ENCODE measurements at places on chromosomes 12 and 14.

DNA sequence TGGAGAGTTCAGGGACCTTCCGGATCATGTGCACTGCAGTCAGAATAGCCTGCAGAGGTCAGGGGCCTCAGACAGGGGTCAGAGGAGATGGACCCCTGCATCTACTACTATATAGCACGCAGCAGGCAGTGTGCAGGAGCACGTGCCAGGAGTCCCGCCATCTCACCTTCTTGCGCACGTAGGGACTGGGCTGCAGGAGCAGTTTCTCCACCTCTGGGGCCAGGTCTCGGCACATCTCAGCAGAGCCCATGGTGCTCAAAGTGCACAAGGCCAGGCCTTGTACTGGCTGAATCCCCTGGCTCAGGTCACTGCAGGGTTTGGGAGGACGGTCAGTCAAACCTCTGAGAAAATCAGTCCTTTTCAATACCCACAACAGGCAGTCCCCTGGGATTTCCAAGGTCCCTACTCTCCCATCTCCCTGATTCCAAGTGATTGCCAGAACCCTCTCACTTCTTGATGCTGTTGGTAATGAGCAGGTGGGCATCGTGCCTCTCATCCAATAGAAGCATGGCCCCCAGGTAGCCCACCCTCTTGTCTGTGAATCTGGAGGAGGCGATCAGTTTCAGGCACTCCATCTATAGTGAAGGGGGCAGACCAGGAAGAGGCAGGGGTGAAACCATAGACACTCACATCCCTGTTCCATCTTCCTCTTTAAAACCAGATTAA lies 1.3 kb downstream of the AP1G2 start:
- DNase-seq: no peak

- no peak for DNase-seq
These were observed 85.7 kb downstream of the PAPOLA start for GRCh38 chr14:96587823-96588385.

GRCh38 chr12:19138956-19139355 lies 9.4 kb downstream of the PLEKHA5 start:
- no peak for DNase-seq

- DNase-seq: no peak
These were observed 84.6 kb downstream of the SETD3 start for GRCh38 chr14:99395909-99396530.

DNA sequence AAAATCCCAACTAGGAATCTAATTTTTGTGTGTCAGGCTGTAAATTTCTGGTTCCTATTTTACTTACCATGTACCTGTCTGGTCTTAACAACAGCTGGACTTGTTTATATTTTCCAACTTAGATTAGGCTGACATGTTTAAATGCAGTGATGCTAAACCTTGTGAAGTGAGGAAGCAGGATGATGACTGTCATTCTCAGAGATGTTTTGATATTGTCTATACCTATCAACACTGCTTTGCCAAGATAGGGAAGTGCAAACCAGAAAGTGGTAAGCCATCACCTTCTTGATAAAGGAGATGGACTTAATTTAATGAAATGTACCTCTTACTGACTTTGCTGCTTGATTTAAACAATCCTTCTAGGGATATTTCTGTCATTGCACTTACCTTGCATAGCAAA lies 2.1 kb downstream of the BICD1 start:
- DNase-seq: no peak

DNA sequence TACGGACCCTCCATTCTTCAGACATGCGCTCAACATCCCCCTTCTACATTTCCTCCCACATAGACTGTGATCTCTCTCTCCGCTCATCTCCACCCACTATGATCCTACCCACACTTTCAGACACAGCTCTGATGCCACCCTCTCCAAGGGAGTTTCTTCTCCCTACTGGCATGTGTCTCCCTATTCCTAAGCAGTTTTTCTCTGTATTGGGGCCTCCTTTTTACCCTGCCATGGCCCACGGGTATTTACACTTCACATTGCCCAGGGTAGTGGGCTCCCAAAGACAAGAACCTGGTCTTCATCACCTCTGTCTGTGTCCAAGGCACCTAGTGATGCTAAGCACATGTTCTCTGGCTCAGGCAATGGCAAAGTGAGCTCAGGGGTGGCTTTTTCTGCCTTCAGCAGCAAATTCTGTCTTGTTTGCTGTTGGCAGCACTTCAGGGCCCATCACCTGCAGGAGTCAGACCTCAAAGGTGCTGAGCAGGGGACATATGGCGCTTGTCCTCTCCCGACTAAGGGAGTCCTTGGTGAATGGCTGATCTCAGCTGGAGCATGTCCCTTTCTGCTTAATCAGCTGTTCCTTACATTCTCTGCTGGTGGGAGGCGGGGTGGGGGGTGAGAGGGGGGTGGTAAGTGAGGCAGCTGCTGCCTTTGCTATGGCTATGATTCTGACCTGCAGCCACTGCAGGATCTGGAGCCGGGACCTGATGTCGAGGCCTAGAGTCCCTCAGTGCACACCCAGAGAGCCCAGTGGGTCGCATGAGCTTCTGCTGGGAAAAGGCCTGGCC lies 256.8 kb downstream of the PCNX1 start:
- no peak for DNase-seq

- DNase-seq: no peak
These were observed 183.0 kb downstream of the SLC15A5 start for GRCh38 chr12:16094437-16094836.

DNA sequence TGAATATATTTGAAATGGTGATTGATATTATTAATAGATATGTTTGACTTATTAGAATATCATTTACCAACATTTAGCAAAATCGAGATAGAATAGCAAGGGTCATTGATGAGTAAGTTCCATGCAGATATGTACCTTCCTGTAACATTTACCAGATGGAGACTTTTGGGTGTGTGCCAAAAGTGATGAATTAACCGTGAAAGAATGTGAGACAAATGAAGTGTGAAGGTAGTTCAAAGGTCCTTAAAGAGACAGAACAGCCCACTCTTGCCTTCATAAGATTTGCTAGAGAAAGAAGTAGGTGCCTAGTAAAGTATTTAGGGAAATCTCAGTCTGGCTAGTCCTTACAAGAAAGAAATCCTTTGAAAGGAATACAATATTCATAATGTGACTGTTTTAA lies 45.5 kb downstream of the FGD4 start:
- no peak for DNase-seq

GRCh38 chr12:131366261-131366871 lies 344.5 kb upstream of the SFSWAP start:
- no peak for DNase-seq

- DNase-seq: no peak
These were observed 1106.9 kb downstream of the TMTC2 start for GRCh38 chr12:83793616-83794015.

GRCh38 chr12:93015871-93016751 lies 87.0 kb upstream of the EEA1 start:
- DNase-seq: no peak

GRCh38 chr12:93140325-93140724 lies 211.2 kb upstream of the EEA1 start:
- DNase-seq: no peak

DNA sequence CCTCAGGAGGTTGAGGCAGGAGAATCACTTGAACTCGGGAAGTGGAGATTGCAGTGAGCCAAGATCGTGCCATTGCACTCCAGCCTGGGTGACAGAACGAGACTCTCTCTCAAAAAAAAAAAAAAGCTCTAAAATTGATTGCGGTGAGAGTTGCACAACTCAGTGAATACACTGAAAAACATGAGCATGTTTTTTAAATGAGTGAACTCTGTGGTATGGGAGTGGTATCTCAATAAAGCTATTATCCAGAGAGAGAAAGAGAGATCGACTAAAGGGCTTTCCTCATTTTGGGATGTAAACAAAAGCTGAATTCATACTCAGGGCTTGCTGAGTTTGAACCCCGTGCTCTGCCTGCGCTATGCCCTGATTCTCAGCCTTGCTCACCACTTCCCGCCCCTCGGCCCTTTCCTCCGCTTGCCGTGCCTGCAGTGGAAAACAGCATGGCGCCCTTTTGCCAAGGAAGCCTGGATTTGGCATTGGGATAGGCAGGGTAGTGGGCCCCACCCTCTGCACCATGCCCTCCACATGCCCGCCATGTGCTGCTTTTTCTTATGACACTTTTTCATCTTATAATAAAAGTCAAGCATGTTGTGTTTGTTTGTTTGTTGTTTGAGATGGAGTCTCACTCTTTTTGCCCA lies 102.5 kb downstream of the LGMN start:
- no peak for DNase-seq

DNA sequence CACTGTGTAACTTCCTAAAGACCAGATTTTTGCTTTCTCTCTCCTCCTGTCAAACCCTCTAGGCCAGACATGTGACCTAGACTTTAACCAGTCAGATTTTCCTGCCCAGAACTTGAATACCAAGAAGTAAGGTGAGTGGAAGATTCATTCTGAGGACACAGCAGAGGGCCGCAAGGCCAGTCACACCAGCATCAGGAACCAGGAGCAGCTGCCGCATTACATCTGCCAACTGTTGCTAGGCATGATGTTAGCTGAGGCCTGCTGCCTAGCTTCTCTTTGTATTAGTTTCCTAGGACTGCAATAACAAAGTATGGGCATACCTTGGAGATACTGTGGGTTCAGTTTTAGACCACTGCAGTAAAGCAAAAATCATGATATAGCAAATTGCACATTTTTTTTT lies 101.9 kb upstream of the BMP4 start:
- no peak for DNase-seq

DNA sequence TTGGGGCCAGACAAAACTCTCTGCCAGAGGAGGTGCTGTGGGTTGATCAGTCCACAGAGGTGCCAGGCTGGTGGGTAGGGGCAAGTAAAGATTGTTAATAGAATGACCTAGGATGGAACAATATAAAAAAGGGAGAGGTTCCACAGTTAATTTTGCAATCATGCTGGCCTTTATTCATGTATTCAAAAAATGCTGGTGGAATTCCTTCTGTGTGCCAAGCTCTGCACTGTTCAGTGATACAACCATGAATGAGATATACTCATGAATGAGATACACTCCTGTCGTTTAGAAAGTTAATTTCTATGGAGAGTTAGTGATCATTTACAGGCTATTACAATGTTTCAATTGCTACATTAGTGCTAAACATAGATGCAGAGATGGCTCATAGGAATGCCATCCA lies 252.6 kb upstream of the RMST start:
- no peak for DNase-seq

DNA sequence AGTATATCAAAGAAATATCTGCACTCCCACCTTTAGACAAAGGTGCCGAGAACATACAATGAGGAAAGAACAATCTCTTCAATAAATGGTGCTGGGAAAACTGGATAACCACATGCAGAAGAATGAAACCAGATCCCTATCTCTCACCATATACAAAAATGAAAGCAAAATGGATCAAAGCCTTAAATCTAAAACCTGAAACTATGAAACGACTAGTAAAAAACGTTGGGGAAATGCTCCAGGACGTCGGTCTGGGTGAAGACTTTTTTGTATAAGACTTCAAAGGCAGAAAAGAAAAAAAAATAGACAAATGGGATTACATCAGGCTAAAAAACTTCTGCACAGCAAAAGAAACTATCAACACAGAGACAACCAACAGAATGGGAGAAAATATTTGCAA lies 83.8 kb downstream of the PPM1A start:
- DNase-seq: no peak

- DNase-seq: no peak
These were observed 41.5 kb downstream of the KIF21A start for GRCh38 chr12:39401459-39401858.

DNA sequence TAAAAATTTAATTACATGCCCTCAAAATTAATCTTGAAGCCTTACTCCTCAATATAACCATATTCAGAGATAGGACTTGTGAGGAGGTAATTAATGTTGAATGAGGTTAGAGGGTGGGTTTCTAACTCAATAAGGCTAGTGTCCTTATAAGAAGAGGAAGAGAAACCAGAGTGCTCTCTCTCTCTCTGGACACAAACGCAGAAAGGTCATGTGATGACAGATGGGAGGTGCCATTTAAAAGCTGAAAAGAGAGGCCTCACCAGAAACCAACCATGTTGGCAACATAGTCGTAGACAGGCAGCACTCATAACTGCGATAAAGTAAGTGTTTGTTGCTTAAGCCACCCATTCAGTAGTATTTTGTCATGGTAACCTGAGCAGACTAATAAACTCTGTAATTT lies 378.5 kb upstream of the LMO3 start:
- DNase-seq: no peak

- no peak for DNase-seq
These were observed 903.8 kb downstream of the BCL11B start for GRCh38 chr14:98368221-98368620.

All from posterior cingulate gyrus (tissue), 11 donors.